ENCODE measurements at places on chromosomes 1 and 21.

DNA sequence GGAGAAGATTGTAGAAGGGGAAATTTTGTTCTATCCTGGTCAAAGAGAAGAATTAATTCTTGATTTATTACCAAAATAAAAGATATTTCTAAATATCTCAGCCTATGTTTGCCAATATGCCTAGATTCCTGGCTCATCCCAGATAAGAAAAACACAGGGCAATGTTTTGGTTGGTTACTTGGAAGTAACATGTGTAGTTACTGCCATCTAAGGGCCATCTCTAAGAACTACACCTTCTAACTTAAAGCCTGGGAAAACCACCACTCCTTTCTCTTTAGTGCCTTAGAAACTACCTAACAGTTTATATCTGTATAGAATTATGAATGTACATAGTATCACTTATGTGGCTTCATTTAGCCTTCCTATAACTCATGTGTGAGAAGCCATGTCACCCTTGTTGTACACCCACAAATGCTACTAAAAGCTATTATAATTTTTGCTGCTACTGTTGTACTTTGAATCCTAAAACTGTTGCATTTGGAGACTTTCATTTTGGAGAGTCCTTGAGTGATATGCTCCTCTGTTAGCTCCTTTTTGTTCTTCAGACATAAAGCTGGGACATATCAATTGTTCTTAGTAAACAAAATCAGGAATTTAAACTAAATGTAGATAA lies 4.5 kb downstream of the AIM2 start:
- no peak for DNase-seq

DNA sequence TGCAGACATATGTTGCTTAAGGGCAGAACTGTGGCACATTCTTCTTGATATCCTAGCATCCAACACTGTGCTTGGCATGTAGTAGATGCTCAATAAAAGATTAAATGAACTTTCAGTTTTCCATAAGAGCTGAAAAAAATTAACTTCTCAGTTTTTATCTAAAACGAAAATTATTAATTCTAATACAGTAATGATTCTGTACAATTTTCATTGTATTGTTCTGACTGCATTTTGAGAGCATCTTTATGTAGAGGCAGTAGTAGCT lies 46.6 kb downstream of the FGGY start:
- DNase-seq: no peak

DNA sequence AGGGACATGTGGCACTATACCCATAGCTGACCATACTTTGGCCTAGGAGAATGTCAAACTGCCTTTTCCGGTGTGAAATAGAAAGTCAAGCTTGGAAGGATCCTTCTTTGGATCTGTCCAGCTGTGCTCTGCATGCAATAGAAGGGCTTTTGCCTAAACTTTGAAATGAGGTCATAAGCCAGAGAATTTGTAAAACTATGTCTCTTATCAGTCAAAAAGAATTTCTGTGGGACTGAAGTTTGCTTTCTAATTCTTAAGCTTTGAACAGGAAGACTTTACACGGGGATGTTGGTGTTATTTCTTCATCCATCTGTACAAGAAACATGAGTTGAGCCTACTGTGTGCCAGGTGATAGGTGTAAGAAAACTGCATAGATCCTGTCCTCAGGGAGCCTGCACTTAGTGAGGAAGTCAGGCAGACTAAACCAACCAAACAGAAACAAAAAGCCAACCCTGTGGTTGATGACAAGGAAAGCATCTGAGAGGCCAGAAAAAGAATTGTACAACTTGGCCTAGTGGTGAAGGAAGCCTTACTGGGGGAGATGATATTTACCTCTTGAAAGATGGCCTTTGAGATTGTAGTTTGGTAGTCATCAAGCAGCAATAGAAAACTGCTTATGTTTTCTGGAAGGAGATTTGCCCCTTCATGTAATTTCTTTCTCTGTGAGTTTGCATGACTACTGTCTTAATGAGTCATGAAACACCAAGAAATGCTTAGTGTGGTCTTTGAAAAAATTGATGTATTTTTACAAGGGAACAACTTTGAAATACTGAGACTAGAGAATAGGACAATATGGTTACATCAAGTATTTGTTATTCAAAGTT lies 24.8 kb downstream of the TGFB2 start:
- no peak for DNase-seq

DNA sequence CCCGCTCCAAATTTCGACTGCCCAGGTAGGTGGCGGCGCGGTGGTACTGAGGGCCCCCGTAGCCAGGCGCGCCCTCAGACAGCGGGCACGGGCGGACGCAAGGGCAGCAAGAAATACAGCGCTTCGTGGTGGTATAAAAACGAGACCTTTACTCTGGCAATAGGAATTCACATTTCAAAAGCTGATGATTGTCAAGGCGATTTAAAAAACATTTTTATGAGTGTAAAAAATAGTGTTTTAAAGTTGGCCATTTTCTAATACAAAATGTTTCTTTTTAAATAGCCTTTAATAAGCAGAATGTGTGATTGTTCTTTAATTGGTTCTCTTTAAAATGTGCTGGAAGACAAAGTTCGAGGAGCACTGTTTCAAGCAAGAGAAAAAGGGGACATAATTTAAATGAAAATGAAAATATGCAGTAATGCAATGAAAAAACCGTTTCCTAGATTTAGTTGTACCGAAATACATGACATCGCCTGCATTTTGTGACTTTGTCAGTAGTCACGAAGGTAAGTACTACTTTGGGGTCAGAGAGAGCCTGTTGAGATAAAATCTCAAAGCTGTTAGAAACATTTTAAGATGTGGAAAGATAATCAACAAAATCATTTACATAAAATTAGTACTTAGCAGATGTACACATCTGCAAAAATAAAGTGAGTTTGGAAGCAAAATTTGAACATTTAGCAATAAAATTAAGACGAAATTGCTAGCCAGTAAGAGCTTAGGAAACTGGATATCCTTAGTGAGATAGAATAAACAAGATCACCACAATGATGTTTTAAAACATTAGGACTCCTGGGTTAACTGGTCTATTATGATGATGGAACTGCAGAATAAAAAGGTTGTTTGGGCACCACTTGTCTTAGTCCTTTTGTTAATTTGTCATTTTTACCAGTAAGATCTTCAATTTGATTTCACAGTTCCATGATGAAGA lies 1.1 kb upstream of the PSMG1 start:
- DNase-seq: no peak

- DNase-seq: no peak
Observed at GRCh38 chr1:230819976-230820375, 48.3 kb downstream of the C1orf198 start.

DNA sequence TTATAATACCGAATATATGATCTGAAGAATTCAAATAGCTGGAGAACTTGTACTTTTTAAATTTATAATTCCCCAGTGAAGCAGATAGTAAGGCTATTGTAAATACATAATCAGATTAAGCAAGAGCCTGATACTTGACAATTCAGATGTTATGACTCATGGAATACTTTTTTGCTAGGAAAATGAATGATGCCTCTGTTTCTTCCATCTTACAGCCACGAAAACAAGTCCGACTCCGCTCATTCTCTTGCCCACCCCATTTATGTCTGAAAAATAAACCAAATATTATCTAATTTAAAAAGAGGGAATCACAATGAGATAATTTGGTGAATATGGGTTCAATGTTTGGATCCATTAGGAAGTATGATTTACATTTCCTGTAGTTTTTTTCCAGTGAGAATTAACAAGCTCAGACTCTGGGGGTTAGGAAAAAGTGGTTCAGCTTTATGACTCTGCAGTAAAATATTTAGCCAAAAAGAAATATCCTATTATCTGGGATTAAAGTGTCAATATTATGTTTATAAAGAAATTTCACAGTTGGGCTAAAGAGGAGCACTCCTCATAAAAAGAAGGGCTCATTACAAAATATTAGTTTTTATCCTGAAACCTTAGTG lies 50.4 kb upstream of the DAB1 start:
- DNase-seq: no peak

Data from Right ventricle myocardium inferior (tissue), 1 donor.